ENCODE measurements at places on chromosomes 7 and 10.

DNA sequence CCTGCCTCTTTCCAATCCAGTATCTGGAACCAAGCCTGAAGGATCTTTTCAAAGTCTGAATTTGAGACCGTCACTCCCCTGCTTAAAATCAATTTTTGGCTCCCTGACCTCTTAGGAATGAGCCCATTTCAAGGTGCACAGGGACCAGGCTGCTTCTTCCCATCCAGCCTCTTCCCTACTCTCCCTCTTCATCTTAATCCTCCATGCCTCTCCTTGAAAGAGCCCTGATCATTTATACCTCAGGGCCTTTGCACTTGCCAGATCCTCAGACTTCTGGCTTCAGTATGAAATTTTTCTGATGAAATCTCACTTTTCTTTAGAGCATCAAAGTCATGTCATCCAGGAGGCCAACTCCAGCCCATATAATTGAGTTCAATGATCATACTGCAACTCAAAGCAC lies 399.5 kb upstream of the CELF2 start:
- no peaks in the 10 kb centered on the region for H3K36me3 ChIP-seq
- H3K27ac ChIP-seq = no peak overlapping the region
- H3K4me3 ChIP-seq = no peak overlapping the region
- peaks cover 12% of the 10 kb centered on the region for H3K4me1 ChIP-seq
- no peaks in the 10 kb centered on the region for H3K27me3 ChIP-seq
- DNase-seq = no peak

DNA sequence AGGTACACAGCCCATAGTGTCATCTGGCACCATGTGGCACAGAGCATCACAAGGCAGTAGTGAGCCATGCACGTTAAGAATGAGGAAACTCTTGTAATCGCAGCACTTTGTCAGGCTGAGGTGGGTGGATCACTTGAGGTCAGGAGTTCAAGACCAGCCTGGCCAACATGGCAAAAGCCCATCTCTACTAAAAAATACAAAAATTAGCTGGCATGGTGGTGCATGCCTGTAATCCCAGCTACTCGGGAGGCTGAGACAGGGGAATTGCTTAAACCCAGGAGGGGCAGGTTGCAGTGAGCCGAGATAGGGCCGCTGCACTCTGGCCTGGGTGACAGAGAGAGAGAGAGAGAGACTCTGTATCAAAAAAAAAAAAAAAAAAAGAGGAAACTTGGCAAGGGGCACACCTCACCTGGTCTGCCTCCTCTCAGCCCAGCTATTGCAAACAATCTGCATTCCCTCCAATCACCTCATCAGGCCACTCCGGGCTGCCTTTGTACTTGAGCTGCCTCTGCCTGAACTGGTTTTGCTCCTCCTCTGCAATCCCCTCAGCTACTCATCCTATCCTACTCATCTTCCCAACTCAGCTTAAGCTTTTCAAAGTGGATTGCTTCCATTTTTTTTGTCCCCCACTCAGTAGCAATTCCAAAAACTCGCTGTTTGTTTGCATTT lies 46.0 kb upstream of the OPTN start:
- no peak for DNase-seq
- no peak overlapping the region for H3K27ac ChIP-seq
- H3K36me3 ChIP-seq = no peaks in the 10 kb centered on the region
- no peaks in the 10 kb centered on the region for H3K27me3 ChIP-seq
- no peak overlapping the region for H3K4me3 ChIP-seq

DNA sequence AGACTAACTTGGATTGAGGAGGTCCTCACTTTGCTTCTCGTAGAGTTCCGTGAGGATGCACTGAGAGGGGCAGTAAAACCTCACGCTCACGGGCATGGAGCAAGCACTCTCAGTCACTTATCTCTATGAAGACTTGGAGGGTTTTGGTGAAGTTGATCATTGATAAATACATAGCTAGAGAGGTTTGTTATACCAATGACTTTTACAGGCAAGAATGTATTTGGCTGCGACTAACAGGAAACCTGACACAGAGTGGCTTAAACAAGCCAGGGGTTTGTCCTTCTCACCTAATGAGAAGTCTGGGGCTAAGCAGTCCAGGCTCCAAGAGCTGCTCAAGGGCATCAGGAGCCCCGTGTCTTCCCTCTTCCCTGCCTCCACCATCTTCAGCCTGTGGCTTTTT lies 6.1 kb downstream of the BICC1 start:
- H3K27ac ChIP-seq = no peak overlapping the region
- no peak overlapping the region for H3K4me3 ChIP-seq
- no peaks in the 10 kb centered on the region for H3K36me3 ChIP-seq
- peaks cover 4% of the 10 kb centered on the region for H3K4me1 ChIP-seq
- no peaks in the 10 kb centered on the region for H3K27me3 ChIP-seq

DNA sequence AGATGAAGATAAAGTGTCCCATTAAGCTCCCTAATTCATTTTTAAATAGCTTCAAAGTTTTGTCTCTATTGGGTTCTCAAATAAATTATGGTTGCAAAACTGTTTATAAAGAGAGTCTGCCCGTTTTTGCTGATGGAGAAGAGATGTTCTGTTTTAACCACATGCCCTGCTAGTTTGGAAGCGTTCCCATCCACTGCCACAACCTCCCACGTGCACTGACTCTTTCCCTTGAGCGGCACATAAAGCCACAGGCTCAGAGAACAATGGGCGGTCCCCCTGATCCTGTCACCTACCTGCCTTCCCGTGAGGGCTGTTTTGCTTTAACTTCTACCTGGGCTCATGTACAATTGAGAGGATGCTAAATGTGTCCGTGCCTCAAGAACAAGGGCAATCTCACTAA lies 65.5 kb downstream of the CPVL start:
- DNase-seq = no peak
- no peak overlapping the region for H3K27ac ChIP-seq
- H3K27me3 ChIP-seq = no peaks in the 10 kb centered on the region
- H3K4me1 ChIP-seq = no peaks in the 10 kb centered on the region
- H3K4me3 ChIP-seq = no peak overlapping the region

DNA sequence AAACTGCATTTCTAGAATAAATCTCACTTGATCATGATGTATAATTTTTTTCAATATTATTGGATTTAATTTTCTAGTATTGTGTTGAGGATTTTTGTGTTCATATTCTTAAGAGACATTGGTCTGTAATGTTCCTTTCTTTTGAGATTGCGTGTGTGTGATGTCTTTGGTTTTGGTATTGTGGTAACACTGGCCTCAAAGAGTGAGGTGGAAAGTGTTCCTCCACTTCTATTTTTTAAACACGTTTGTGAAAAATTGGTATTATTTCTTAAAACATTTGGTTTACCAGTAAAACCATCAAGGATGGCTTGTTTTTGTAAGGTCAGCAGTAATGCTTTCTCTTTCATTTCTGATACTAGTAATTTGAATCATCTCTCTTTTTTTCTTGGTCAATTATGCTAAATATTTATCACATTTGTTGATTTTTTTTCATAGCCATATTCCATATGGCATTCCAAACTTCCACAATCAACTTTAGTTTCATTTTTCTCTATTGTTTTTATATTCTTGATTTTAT lies 290.2 kb upstream of the CDC14C start:
- no peaks in the 10 kb centered on the region for H3K4me1 ChIP-seq
- H3K27ac ChIP-seq = no peak overlapping the region
- DNase-seq = no peak
- no peaks in the 10 kb centered on the region for H3K27me3 ChIP-seq

- H3K4me1 ChIP-seq = no peaks in the 10 kb centered on the region
- H3K4me3 ChIP-seq = no peak overlapping the region
These were observed 1271.6 kb upstream of the SORCS1 start for GRCh38 chr10:108436096-108436495.

DNA sequence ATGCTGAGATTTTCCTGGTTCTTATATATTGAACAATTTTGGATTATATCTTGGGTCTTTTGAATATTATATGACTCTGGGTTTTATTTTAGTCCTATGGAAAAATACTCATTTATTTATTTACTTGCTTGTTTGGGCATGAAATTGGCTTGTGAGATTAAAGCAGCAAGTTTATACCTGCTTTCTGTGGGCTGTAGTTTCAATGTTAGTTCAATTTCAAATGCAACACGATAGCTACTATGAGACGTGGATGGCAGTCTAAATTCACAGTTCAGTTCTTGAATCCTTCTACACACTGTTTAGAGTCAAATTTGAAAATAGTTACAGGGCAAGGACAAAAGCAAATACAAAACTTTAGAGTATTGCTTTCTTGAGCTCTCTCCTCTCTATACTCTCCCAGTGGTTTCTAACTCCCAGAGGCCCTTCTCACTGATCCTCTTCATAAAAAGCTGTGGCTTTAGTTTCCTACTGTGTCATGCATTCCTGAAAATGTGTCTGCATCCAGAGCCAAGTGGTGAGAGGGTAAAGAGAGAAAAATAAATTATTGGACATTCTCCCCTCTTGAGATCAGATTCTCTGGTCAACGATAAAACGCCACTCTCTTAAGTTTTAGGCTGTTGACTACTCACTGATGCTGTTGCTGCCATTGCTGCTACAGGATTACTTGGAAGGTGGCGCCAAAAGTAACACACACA lies 34.4 kb downstream of the POLR1F start:
- H3K36me3 ChIP-seq = no peaks in the 10 kb centered on the region
- no peaks in the 10 kb centered on the region for H3K27me3 ChIP-seq
- H3K4me1 ChIP-seq = no peaks in the 10 kb centered on the region

GRCh38 chr7:135678612-135679575 lies 16.6 kb downstream of the STMP1 start:
- H3K36me3 ChIP-seq = no peaks in the 10 kb centered on the region
- DNase-seq = peak; percentile 59
- H3K4me1 ChIP-seq = peaks cover 51% of the 10 kb centered on the region

GRCh38 chr7:153320681-153321080 lies 561.1 kb downstream of the ACTR3B start:
- H3K4me1 ChIP-seq = no peaks in the 10 kb centered on the region
- DNase-seq = no peak
- H3K36me3 ChIP-seq = no peaks in the 10 kb centered on the region
- H3K27ac ChIP-seq = no peak overlapping the region
- H3K4me3 ChIP-seq = no peak overlapping the region

GRCh38 chr7:25732766-25733217 lies 419.2 kb upstream of the NFE2L3 start:
- DNase-seq = no peak
- H3K27me3 ChIP-seq = no peaks in the 10 kb centered on the region
- H3K4me1 ChIP-seq = peaks cover 13% of the 10 kb centered on the region
- H3K36me3 ChIP-seq = no peaks in the 10 kb centered on the region
- H3K27ac ChIP-seq = no peak overlapping the region
- no peak overlapping the region for H3K4me3 ChIP-seq

- H3K4me3 ChIP-seq = no peak overlapping the region
- no peak overlapping the region for H3K27ac ChIP-seq
- H3K27me3 ChIP-seq = no peaks in the 10 kb centered on the region
- DNase-seq = no peak
- no peaks in the 10 kb centered on the region for H3K4me1 ChIP-seq
These were observed 9.8 kb upstream of the MAPK8 start for GRCh38 chr10:48296576-48297098.

- no peaks in the 10 kb centered on the region for H3K4me1 ChIP-seq
- no peak overlapping the region for H3K4me3 ChIP-seq
- no peak overlapping the region for H3K27ac ChIP-seq
These were observed 39.6 kb downstream of the KIAA1549 start for GRCh38 chr7:138941545-138941944.

- no peaks in the 10 kb centered on the region for H3K27me3 ChIP-seq
- H3K27ac ChIP-seq = no peak overlapping the region
- DNase-seq = no peak
- H3K4me1 ChIP-seq = no peaks in the 10 kb centered on the region
- H3K36me3 ChIP-seq = no peaks in the 10 kb centered on the region
These were observed 135.1 kb upstream of the RET start for GRCh38 chr10:42941790-42942189.

GRCh38 chr10:4655879-4656278 lies 170.1 kb upstream of the AKR1E2 start:
- no peak for DNase-seq
- H3K4me3 ChIP-seq = no peak overlapping the region
- H3K27me3 ChIP-seq = no peaks in the 10 kb centered on the region

All from thoracic aorta (tissue), 2 donors.